PC-3 (cell line): ENCODE measurements at places on chromosomes 6 and 20.

DNA sequence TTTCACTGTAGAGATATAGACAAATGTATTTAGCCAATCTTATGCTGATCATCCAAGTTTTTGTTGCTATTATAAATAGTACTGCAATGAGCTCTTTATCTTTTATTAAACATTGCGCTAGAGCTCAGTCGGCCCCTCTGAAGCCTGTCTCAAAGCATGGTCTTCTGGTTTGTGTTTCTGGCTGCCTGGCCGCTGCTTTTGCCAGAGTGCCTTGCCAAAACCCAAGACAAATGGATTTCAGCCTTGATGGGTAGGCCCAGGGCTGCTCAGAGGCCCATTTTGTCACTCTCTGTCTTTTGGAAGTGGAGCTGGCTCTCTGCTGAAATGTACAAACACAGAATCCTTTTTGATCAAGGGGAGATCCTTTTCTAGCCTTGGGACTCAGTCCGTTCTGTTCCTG is 102.9 kb upstream of the KCNG1 start:
- DNase-seq, result no peak

GRCh38 chr20:58959652-58960051 is 21.4 kb upstream of the NELFCD start:
- no peak for DNase-seq

GRCh38 chr20:41329435-41330342 is 10.9 kb upstream of the LPIN3 start:
- peak; percentile 96 for DNase-seq

- no peak for DNase-seq
Observed at GRCh38 chr6:104860221-104860620, 502 bp upstream of the HACE1 start.

DNA sequence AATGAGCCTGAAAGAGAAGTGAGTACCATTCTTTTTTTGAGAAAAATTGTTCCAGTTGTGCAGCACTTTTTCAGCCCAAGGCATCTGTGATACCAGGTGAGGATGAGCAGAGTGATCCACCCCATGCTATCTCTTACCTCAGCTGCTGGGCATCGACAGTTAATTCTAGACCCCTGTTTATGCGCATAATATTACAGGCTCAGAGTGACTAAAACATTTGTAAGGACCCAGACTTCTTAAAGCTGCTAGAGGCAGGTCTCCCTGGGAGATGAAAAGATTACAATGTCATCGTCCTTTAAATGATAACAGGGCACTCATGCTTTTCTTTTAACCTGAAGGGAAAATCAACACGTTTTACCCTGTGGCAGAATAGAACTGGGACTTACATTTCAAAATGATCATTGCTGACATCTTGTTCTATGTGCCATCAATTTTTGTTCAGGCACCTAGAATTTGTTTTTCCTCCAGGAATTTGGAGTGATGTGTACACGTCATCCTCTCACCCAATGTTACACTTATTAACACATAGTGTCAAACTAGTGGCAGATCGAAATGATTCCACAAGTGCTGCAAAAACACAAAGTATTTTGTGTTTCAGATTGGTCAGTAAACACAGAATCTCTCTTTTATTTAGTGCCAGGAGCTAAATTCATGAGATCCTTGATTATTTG is 684.6 kb downstream of the UTRN start:
- DNase-seq, result no peak

DNA sequence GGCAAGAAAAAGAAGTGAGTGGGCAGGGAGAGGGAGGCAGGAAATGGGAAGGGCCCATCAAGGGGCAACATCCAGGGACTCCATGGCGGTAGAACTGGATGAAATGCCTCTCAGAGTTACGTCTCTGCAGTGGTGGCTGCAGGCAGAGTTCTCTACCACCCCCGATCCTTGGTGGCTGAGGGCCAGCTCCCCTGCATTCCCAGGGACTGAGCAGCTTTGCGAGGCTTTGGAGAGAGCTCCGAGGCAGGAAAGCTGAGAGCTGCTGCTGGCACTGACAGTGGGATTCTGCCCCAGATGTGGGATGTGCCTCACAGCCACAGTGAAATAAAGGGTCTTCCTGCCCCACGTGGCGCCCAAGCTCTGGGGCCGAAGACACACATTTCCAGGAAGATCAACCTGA is 236.6 kb downstream of the SLC24A3 start:
- no peak for DNase-seq

GRCh38 chr6:120202878-120203277 is 853.3 kb upstream of the MAN1A1 start:
- DNase-seq, result peak; percentile 29

DNA sequence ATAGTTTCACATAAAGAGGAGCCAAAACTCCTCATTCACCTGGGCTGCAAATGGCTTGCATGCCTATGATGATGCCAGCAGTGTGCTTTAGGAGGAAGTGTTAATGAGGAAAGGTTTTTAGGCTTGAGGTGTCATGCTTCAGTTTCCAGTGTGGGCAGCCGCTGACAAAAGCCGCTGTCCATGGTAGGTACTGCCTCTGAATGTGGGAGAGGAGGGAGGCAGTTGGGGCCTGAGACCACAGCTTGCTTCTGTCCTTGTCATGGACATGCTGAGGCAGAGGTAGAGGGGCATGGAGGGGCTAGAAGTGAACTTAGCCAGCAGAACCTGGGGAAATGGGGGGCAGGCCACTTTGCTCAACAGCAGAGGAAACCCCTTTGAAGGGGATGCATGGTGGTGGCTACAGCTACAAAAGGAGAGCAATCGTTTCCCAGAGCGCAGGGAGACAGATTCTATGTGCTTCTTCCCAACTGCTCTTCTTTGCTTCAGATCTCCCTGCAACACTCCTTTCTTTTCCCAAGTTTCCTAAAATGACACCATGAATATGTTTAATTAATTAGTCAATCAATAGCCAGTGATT is 372.1 kb upstream of the CNR1 start:
- peak; percentile 6 for DNase-seq

- DNase-seq, result no peak
Observed at GRCh38 chr6:149483334-149483725, 1.5 kb downstream of the ZC3H12D start.

DNA sequence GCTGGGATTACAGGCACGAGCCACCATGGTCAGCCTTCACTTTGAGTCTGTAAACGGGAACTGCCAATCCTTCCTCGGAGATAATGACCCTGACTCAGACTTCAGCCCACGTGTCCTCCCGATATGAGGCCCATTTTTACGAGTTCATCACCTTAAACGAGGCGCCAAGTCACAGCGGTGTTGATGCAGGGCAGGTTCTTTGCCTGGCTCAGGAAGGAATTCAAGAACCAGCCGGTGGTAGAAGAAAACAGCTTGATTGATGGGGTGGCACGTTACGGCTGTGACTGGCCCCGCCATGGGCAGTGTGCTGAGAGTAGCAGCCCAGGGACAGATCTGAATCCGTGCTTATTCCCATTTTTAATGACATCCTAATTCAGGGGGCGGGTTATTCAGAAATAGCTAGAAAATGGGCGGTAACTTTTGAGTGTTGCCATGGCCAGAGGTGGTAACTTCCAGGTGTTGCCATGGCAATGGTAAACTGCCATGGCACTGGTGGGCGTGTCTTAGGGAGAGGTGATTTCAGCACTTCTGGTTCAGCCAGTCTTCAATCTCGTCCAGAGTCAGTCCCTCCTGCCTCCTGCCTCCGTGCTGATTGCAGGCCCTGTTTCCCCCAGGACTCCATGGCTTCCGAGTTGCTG is 9.1 kb upstream of the MAP1LC3A start:
- peak; percentile 39 for DNase-seq

GRCh38 chr20:58693226-58694006 is 816 bp downstream of the NPEPL1 start:
- DNase-seq, result peak; percentile 29
